Stimulated activated CD4-positive, alpha-beta T cell treated with anti-CD3 and anti-CD28 coated beads, Interleukin-15, amount 100 ng/mL, for 1 hour (primary cell): ENCODE measurements at places on chromosomes 16 and 17.

DNA sequence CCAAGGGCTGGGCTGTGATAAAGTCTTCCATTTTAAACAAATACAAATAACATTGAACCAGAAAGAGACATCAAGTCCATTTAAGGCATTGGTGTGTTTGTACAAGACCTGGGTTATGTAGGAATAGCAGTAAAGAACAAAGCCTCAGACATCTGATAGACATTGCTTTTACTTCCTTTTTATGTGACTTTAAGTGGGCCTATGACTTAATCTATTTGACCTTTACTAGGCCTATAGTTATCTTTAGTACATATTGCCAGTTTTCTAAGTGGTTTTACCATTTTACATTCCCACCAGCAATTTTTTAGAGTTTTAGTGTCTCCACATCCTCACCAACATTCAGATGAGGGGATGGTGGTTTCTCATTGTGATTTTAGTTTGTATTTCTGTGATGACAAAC is 298.8 kb downstream of the ZFHX3 start:
- DNase-seq, result no peak

GRCh38 chr17:42692489-42692888 is 10.2 kb downstream of the CNTNAP1 start:
- DNase-seq, result no peak

DNA sequence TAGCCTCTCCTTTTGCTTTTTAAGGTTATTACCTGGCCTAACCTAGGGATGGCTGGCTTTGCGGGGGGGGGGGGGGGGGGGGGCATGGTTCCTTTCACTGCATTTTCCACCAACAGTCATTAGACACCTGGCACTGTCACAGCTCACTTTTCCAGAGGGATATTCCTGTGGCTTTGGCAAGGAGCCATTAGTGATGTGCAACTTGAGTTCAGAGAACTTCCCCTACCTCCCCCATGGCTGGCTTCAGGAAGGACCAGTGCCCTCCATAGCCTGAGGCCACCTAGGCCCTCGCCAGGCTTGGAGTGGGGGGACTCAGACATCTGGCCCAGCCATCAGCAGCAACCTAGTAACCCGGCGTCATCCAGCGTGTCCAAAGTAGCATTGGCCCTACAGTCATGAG is 234.6 kb downstream of the CPPED1 start:
- DNase-seq, result no peak

GRCh38 chr17:54967621-54968261 is 713 bp downstream of the COX11 start:
- no peak for DNase-seq

DNA sequence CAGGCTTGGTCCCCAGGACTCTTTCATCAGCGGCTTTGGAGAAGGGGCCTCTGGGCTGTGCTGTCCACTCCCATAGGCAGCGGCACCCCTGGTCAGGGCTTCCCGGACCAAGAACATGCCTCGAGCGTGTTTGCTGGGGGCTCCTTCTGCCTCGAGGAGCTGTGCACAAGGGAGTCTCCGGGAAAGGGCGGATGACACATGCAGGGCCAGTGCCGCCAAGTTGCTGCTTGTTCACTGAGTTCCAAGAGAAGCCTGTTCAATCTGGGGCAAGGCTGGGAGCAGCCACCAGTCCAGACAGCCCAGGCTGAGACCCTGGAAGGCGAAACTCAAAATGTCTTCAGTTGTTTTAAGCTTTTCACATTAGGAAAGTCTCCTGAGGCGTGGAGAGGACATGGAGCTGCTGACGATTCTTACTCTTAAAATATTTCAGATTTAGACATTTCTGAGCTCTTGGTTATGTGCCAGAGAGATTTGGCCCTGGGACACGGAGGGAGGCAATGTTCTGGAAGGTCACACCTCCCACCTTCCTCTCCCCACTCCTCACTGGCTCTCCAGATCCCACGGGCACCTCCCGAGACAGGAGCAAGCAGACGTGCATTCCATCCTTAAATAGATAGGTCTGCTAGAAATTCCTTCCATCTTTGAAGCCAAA is 84.5 kb upstream of the ZNF469 start:
- no peak for DNase-seq

DNA sequence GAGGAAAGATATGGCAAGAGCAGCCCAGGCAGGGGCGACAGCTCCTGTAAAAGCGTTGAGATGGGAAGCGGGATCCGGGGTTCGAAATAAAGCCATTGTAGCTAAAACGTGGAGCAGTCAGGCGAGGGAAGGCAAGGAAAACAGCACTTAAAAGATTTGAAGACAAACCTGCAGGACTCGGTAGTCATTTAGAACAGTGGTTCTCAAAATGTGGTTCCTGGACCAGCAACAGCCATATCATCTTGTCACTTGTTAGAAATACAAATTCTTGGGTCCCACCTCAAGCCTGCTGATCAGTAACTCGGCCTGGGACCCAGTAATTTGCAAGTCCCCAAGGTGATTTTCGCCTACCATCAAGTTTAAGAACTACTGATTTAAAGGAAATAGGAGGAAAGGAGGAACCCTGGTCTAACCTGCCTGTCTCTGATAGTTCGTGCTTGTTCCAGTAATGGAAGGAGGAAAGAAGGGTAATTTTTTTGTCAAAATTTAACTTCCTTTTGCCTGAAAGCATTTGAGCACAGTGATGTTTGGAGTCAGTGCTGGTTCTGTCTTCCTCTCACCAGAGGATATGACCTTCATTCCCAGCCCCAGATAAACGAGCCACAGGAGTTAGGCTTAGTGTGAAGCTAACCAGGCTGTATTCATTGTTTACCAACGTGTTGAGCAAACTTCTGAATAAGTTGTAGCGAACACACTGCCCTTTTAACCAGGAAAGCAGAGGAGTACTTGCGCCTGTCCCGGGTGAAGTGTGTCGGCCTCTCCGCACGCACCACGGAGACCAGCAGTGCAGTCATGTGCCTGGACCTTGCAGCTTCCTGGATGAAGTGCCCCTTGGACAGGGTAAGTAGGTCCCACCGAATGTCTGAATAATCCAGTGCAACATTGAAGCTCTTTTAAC is 1.1 kb downstream of the ORC6 start:
- DNase-seq, result no peak

GRCh38 chr16:81443688-81444447 is 740 bp upstream of the CMIP start:
- no peak for DNase-seq

DNA sequence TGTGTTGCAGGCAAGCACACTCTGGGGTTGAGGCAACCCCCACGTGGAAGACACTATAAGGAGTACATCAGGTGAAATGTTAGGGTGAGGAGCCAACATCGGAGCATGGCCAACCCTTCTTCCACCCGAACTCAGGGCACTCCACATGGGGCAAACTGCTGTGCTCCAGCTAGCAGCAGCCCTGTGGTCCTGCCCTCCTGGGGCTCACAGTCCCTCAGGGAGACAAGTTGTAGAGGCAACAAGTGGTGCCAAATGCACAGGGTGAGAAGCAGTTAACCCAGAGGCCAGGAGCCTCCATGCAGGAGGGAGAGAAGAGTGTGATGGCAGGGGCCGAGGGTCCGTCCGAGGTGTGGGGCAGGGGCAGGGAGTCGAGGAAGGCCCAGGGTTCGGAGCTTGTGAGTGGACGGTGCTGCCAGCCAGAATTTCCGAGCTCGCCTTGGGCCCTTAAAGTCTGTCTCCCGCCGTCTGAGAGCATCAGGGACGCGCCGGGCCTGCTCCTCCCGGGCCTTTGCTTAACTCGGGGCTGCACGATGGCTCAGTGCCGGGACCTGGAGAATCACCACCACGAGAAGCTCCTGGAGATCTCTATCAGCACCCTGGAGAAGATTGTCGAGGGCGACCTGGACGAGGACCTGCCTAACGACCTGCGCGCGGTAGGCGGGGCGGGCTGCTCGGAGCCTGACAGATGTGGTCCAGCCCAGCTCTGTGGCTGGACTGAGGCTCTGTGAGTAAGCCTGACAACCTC is 32.3 kb downstream of the ATPAF2 start:
- no peak for DNase-seq

DNA sequence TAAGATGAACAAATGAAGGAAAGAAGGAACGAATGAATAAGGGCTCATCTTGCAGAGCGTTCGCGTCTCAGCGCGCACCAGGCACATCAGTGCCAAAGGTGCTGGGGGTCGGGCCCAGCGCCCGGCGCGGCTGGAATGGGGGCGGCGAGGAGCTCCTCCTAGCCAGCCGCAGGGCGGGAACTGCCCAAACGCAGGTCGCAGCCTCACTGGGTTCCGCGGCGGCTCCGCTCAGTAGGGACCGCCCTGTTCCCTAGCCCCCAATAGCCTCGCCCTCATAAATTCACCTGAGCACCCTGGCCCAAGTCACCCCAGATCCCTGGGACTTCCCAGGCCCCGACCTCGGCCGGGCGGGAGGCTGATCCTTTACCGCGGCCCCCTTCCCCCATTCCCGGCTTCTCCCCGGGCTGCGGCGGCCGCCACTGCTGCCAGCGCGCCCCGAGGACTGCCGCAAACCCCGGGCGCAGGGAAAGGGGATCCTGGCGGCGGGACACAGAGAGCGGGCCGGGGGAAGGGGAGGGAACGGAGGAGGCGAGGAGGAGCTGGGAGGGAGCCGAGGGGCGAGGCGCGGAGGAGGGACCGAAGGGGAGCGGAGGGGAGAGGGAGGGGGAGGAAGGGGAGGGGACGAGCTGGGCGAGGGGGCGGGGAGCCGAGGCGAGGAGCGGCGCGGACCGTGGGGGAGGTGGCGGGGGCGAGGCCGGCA is 377 bp upstream of the CRHR1 start:
- no peak for DNase-seq

- DNase-seq, result no peak
Measured at GRCh38 chr16:1534021-1535020, 855 bp downstream of the TMEM204 start.

DNA sequence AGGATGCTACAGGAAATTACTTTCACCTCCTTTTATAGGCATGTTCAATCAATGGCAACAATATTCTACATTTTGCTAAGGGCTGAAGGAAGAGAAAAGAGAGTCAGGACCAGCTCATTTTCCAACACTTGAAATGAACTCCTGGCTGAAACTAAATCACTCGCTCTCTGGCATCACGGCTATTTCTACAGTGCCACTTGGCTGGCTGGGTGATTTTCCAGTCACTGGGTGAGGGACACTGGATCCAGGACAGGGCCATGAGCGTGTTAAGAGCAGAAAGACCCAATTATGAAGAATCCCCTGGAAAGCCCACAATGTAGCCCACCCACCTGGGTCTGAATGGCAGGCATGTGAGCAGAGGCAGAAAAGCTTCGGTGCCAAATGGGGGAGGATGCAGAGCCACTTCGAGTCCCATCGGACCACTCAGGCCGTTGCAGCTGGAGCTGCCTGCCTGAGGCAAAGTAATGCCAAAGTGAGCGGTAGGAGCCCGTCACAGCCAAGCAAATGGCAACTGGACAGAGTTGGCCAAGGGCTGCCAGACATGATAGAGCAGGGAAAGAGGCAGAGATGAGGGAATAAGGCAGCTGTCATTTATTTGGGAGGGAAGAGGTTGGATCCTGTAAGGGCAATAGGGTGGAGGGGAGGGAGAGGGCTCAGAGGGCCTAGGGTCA is 246.2 kb downstream of the STX8 start:
- no peak for DNase-seq

DNA sequence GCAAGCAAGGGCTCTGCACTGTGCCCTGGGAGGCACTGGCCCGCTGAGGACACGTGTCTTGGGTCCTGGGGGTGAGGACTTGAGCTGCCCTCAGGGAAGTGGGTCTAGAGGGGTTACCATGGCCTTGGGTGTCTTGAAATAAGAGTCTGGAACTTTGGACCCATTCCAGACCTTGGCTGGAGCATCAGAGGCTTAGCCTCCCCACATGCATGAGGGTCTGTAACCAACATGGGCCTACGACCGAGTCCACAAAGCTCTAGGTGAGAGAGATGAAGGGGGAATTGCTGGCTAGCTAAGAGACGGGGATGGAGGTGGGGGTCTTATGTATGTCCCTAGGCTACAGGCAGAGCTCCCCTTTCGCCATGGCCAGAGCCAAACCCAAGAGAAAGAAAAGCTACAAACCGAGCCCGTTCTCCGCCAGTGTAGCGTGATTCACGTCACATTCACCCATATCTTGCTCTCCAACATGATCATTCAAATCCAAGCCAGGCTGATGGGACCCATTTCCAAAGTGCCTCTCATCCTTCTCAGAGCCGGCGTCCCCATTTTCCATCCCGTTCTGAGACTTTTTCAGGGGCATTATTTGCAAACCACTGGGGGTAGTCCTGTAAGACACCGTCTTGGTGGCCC is 120.1 kb downstream of the CDYL2 start:
- no peak for DNase-seq

- no peak for DNase-seq
Measured at GRCh38 chr17:29958947-29959657, 17.7 kb downstream of the EFCAB5 start.

GRCh38 chr16:2162676-2163118 is 7.1 kb downstream of the TRAF7 start:
- no peak for DNase-seq

DNA sequence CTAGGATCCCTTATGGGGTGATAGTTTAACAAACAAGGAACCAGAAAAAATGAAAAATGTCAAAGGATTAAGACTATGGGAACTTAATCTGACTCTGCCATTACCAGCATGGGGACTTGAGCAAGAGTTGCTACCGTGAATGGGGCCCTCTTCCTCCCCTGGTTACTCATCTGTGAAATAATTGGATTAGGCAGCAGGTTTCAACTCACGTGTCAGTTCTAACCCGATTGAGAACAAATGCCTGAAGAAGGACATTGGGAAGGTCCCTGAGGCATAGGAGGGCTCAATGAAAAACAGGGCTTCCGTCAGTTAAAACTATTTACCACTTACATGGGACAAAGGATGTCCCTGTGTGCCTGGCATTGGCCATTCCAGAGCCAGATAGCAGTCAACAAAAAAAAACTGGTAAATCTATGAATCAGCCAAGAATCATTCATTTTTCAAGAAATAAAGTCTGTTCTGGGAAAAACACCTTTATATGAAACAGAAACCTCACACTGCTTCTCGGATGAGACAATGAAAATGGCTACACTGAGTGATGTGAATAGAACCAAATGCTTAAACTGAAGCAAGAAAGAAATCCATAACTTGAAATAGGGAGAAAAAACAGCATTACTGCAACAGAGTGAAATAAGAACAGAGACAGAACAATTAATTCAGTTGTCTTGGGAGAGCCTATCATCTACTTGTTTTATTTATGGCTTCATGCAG is 104.3 kb downstream of the ADAMTS18 start:
- DNase-seq, result no peak

DNA sequence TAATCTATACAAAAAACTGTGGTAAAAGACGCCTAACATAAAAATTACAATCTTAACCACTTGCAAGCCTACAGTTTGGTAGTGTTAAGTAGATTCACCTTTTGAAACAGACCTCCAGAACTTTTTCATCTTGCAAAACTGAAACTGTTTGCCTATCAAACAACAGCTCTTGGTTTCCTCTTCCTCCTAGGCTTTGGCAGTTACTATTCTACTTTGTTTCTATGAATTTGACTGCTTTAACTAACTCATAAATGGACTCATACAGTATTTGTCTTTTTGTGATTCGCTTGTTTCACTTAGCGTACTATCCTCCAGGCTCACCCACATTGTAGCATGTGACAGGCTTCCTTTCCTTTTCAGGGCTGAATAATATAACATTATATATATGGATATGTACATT is 97.0 kb downstream of the PRKCA start:
- DNase-seq, result no peak

DNA sequence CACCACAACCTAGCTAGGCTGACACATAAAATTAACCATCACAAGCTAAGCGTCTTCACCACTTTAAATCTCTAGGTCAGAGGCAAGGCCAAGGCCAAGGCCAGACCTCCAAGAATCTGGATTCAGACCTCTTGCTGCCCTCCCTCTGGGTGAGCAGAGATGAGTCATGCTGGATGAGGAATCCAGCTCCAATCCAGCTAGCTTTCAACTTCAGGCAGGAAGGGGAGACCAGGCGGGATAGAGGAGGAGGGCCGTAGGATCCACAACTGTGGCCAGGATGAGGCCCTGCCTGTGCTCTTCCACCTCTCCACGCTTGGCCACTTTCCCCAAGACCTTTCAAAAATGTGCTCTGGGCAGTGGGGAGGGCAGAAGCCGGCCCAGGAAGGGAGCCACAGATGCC is 14.7 kb downstream of the LRRC75A start:
- DNase-seq, result no peak
